Uterine smooth muscle cell (primary cell): ENCODE measurements at places on chromosomes 1 and 21. TPM values are rescaled to one million over a fixed set of nuclear protein-coding genes. Genes with fewer than 3 reads are reported as not detected.

The S100A2 gene
- 1.00 and 2.4 TPM in 2 replicates for total RNA-seq

The GABPA gene
- 29.3 and 32.9 TPM in 2 replicates for total RNA-seq

The OR10K2 gene
- total RNA-seq = not detected in 2 replicates

The KCNK2 gene
- total RNA-seq = 15.9 and 18.6 TPM in 2 replicates

The PTAFR gene
- total RNA-seq = 0.12 and 0.33 TPM in 2 replicates

The C1orf105 gene
- not detected in 2 replicates for total RNA-seq

The OPRD1 gene
- total RNA-seq = not detected in 2 replicates

The ECM1 gene
- total RNA-seq = 9.1 and 9.5 TPM in 2 replicates

The TDRD5 gene
- under 0.01 TPM in 1 of 2 replicates, not detected in the other for total RNA-seq

The MYCL gene
- total RNA-seq = 0.22 and 0.37 TPM in 2 replicates

The FAM72C gene
- 0.25 and 2.0 TPM in 2 replicates for total RNA-seq

The CLDN17 gene
- total RNA-seq = not detected in 2 replicates

The NOTCH2 gene
- total RNA-seq = 188 and 224 TPM in 2 replicates

The MIXL1 gene
- 0.12 TPM in 1 of 2 replicates, not detected in the other for total RNA-seq

The CYP4Z1 gene
- not detected in 2 replicates for total RNA-seq

The PROK1 gene
- total RNA-seq = not detected in 2 replicates

The PEAR1 gene
- total RNA-seq = 1.3 and 1.6 TPM in 2 replicates

The SELENBP1 gene
- 22.2 and 25.0 TPM in 2 replicates for total RNA-seq

The NAXE gene
- total RNA-seq = 80.1 and 83.0 TPM in 2 replicates

The PADI2 gene
- under 0.01 TPM in 1 of 2 replicates, not detected in the other for total RNA-seq

The GBP1 gene
- 19.8 and 27.7 TPM in 2 replicates for total RNA-seq

The HMGCL gene
- total RNA-seq = 46.5 and 59.6 TPM in 2 replicates

The RGS4 gene
- 265 and 486 TPM in 2 replicates for total RNA-seq

The TMEM61 gene
- not detected in 2 replicates for total RNA-seq

The TIPRL gene
- 41.9 and 46.4 TPM in 2 replicates for total RNA-seq

The F13B gene
- total RNA-seq = not detected in 2 replicates
